Femur (tissue), 1 donor: ENCODE measurements at places on chromosomes 11 and 22.

DNA sequence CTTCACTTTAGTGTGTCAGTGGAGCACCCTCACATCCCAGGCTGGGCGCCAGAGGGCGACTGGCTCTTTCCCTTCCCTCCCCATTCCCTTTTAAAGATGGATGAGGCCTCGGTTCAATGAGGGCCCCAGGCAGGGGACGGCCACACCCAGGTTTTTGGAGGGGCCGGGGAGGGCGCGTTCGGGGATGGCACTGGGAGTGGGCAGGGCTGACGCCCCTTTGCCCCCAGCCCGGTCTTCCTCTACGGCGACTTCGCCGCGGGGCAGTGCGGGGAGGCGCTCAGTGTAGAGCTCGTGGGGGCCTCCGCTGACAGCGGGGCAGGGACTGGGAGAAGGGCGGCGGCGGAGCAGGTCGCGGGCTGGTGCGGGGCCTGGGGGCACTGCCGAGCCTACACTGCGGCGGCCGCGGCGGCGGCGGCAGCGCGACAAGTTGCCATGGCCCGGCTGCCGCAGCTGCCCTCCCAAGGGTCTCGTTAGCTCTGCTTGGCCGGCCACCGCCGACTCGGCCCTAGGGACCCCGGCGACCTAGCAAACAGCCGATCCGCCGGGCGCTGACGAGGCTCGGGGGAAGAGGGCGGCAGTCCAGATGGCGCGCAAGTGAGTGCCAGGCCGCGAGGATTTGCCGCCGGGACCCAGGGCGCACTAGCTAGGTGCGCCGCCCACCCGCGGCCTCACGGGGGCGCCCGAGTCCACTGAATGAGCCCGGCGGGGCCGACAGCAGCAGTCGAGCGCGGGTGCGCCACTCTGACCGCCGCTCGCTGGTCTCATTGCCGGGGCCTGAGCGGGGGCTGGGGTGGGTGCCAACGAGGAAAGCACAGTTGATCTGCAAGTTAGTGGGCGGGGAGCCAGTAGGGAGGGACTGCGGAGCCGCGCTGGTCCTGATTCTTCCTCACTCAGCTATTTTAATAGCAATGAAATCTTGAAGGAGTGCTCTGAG, 92.7 kb downstream of the RRM1 start:
- peak; percentile 97 for DNase-seq

GRCh38 chr11:131802440-131803115, 432.2 kb downstream of the NTM start:
- DNase-seq = no peak

GRCh38 chr11:94546886-94547285, 3.2 kb downstream of the FUT4 start:
- DNase-seq = no peak

DNA sequence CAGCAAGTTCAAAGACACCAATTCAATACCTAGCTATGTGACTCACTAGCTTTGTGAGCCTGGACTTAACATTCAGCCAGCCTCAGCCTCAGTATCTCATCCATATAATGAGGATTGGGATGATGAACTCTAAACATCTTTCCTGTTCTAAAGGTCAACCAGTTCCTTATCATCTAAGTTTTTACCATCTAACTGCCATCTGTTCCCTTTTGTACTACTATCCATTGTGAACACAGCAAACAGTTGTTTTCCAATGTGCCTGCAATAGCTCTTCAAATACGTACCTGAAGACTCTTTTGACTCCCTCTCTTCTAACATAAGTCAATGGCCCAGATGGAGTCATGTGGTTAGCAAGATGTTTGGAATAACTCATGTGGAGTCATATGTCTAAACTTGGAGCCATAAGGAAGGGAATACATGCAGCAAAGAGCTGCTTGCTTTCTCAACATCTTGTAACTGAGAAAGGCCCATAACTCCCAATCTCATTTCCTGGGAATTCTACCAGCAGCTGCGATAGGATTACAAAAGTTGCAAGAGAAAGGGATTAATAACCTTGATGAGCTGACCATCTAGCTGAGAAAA, 19.4 kb downstream of the SYTL2 start:
- DNase-seq = no peak

DNA sequence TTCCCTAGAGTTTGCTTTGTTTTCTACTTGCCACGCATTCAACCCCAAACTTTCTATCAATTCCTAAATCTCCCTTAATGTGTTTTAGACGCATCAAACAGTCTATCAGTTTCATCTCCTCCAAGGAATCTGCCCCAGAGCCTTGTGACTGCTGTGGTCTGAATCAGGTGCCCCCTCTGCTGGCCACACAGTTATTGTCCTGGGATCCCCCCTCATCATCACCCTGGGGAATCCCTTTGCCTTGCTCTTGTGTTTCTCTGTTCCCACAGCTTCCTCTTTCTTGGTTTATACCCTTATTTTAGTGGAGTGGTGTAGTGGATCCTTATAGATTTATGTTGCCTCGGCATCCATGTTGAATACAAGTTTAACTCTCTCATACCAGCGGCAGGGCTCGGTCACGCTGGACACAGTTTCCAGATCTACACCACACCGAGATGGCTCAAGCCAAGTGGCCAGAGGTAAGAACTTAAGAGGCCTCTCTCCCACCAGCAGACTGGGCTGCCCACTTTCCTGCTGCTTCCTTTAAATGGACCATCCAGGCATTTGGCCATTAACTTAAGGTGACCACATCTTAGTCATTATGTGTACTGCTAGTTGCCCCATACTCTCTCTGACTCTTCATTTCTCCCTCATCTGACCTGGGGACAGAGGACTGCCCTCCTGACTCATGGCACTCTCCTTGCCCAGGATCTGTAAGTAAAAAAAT, 8.2 kb downstream of the UPB1 start:
- peak; percentile 63 for DNase-seq
